ENCODE measurements at places on chromosomes 1 and 21. TPM values are rescaled to one million over a fixed set of nuclear protein-coding genes. Genes with fewer than 3 reads are reported as not detected.

SPTA1 gene
- 0.82 TPM for total RNA-seq

FCRL6 gene
- not detected for total RNA-seq

OR4F29 gene
- not detected for total RNA-seq

XCL2 gene
- not detected for total RNA-seq

STIL gene
- total RNA-seq = 7.7 TPM

FABP3 gene
- 198 TPM for total RNA-seq

ADAM30 gene
- not detected for total RNA-seq

SMIM1 gene
- not detected for total RNA-seq

OLFM3 gene
- 28.9 TPM for total RNA-seq

VWA5B1 gene
- total RNA-seq = under 0.01 TPM

HES4 gene
- total RNA-seq = 20.0 TPM

GPATCH2 gene
- 29.3 TPM for total RNA-seq
